OCI-LY7 (cell line): ENCODE measurements at places on chromosomes 13 and 19. TPM values are rescaled to one million over a fixed set of nuclear protein-coding genes. Genes with fewer than 3 reads are reported as not detected.

DNA sequence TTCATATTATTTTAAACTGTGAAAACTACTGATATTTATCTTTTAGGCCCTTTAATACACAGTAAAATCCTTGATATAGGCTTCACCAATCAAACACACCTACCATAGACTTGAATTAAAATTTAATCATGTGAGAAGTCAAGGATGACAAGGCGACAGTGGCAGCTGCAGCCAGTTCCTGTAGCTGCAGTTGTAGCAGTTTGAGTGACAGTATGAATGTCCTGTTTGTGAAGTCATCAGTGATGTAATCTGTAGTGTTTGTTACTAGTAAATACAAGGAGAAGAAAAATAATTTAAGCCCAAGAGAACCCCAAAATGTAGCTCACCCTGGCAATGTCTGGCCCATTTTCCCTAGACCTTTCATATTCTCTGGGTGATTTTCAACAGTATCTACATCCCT lies 897.0 kb downstream of the SLITRK6 start:
- peak; percentile 83 for DNase-seq

GRCh38 chr13:72430923-72431322 lies 296.5 kb downstream of the MZT1 start:
- no peak for DNase-seq

Gene PGLYRP1
- not detected in 2 replicates for total RNA-seq

Gene SYNE4
- total RNA-seq, result 3.1 and 4.5 TPM in 2 replicates

Gene PSG11
- not detected in 2 replicates for total RNA-seq

GRCh38 chr19:4113398-4114088 lies 10.4 kb downstream of the MAP2K2 start:
- no peak for DNase-seq

DNA sequence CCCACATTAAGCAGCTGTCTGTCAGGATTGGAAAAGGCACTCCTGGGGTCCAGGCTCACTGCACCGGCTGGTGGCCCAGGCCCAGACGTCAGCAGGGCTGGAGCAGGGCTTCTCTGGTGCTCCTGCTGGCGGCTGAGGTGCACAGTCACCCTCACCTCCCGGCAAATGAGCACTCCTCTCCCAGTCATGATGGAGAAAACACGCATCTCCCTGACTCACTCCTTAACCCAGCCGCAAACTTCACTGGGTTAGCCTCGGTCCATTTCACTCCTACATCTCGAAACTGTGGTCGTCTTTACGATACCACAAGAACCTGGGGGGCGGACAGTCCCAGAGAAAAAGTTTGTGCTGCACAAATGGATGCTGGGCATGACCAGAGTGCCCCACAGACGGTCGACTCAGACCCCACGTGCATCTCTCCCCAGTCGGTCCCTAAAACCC lies 3.3 kb upstream of the RASA3 start:
- DNase-seq, result no peak

DNA sequence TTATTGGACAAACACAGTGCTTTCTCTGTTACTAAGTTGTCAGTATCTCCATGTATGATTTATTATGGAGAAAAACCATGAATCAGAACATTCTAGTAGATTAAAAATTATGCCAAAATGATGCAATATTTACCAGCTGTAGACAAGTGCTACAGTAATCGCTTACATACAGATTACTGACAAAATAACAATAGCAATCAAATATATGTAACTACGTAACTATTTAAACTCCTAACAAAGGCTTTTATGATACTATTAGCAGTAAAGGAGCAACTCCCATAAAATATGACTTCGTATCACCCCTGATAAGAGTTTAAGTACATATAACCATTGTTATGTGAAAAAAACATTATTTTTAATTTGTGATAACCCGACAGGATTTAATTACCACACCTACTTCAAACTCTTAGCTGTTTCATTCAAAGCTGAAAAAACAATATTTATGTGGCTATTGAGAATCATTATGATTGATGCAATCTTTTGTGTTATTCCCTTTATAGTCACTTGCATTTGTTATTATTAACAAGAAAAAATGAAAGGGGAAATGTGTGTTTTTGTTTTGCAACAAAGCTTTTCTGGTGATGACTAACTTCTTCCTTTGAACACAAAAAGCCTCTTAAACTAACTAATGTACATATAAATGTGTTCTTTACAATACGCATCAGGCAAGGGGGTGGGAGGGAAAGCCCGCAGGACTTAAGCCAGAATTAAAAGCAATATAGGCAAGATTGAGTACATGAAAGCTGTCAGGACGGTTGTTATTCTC lies 147.4 kb downstream of the ABCC4 start:
- DNase-seq, result no peak

DNA sequence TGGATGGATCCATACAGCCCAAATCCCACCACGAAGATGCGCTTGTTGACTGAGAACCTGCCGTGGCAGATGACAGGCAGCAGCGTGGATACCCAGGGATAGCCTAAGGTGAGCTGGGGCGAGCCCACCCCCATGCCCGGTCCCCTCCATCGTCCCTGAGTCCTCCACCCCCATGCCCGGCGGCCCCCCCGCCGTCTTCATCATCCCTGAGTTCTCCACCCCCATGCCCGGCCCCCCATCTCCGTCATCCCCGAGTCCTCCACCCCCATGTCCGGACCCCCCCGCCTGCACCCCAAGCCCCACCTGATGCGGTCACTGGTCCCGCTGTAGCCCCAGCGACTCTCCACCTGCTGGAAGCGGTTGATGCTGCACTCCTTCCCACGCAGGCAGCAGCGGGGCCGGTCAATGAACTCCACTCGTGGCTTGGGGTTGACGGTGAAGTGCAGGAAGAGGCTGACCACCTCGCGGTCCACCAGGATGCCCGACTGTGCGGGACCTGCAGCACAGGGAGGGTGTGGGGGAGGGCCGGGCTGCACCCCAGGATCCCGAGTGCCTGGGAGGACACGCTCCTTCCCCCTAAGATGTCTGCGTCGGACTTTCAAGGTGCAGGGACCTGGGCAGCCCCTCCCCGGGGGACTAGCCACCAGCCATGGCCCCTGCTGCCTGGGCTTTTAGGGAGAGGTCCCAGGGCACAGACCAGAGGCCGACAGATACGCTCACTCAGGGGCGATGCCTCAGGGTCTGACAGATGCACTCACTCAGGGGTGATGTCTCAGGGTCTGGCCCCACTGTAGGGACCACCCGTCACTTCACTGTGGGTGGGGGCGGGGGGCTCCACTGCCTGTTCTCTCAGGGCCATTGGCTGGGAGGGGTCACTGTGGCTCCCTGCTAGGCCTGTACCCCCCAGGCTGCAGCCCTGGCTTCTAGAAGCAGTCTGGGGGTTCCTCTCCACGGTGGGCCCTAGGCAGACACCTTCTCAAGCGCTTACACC lies 28.0 kb downstream of the BTBD2 start:
- no peak for DNase-seq

Gene PTPRS
- total RNA-seq, result 76.6 and 88.7 TPM in 2 replicates

- no peak for DNase-seq
Observed at GRCh38 chr13:45219938-45220375, 19.1 kb upstream of the KCTD4 start.

GRCh38 chr19:3692141-3693024 lies 7.9 kb downstream of the PIP5K1C start:
- DNase-seq, result peak; percentile 19

DNA sequence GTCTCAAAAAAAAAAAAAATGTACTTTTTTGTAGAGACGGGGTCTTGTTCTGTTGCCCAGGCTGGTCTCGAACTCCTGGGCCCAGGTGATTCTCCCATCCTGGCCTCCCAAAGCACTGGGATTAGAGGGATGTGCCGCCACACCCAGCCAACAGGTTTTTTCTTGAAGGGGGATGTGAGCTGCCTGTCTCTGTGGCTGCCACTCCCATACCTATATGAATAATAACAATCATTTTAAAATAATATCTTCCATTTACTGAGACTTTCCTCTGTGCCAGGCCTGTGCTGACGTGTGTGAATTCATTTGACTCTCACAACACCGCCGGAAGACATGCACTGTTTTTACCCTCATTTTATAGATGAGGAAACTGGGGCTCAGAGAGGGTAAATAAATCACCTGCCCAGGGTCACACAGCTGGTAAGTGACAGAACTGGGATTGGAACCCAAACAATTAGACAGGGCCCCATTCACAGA lies 7.2 kb upstream of the BCL3 start:
- peak; percentile 34 for DNase-seq

DNA sequence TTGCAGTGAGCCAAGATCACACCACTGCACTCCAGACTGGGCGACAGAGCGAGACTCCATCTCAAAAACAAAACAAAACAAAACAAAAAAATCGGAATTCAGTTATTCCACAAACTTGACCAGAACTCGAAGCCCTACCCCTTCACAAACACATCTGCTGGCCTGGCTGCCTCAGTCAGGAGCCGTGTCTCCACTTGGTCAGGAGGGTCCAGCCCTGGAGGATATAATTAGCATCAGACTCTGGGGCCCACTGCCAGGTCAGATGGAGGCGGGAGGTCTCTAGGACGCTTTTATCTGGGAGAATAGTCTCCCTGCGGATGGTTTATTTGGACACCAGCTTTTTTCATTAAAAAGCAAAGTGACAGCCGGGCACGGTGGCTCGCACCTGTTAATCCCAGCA lies 8.0 kb downstream of the ELL start:
- no peak for DNase-seq

DNA sequence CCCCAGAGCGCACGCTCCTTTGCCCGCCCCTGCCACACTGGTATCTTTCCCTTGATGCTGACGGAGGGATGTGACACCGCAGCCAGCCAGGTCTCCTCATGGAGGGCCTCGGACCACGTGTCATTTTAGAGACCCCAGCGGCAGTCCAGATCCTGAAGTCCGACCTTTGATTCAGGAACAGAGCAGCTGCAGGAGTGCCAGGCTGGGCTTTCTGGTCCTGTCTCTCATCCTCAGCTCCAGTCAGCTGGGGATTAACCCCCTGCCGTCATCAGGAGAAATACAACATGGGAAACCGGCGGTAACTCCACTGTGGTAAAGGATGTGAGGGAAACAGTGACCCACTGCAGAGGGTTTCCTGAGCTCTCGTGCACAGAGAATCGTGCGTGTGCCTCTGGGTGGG lies 140.6 kb downstream of the SIPA1L3 start:
- no peak for DNase-seq

Gene EXOC3L2
- total RNA-seq, result not detected in 2 replicates

DNA sequence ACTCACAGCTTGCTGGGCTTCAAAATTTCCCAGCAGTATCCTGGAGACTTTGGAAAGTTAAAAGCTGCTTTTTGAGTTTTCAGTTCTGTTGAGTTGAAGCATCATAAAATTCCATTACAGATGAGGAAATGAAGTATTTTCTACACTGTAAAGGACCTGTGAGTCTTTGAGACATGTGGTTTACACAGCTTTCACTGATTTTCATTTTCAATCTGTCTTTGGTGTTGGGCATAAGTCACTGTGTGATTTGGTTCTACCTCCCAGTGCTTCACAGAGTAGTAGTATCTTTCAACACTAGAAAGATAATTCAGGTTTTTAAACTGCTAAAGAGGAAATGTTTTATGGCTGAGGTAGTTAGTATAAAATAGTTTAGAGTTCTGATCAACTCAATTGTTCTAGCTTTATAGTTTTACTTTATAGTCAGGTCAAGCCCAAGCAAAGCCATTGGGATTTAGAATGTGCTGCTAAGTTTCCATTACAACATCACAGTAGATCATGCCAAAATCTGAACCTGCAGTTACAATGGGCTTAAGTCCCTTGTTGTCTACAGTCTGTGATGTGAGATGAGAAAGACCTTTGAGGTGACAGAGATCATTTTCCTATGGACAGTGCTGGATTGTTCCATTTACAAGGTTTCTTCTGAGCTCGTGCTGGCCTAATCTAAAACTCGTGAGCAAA lies 161.6 kb downstream of the FLT1 start:
- DNase-seq, result no peak

DNA sequence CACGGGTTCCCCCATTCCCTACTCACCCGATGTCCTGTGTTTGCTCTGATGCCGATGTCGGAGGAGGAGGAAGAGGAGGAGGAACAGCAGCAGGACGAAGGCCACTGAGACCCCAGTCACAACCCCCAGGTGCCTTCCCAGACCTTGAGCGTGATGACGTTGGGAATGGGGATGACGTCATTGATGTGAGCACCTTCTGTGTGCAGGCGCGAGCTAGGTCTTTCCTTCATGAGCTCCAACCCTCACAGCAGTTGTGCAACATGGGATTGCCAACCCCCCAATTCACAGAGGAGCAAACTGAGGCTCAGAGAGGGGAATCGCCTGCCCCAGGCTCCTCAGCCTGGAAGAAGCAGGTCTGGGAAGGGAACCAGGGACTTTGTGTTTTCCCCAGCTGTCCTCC lies 4.2 kb downstream of the LILRB5 start:
- no peak for DNase-seq

DNA sequence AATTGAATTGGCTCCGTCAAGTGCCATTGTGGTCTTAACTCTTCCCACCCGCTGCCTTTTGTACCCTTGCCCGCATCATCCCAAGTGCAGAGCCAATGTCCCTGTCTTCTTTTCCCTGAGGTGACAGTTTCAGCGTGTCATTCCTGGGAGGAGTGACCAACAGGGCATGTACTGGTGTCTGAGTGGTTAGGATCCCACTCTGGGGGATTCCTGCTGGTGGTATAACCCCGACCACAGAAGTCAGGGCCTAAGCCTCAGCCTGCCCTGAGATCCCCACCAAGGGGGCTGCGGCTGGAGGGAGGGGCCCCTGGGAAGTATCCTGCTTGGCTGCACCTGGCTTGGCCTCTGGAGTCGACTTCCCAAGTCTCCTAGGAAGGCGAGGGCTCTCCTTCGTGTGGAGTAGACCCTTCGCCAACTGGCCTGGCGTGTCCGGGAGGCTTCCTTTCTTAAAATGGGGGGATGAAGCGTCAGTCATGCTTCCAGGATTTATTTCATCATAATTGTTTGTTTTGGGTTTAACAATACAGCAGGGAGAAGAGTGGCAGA lies 40.6 kb downstream of the NFIX start:
- no peak for DNase-seq

DNA sequence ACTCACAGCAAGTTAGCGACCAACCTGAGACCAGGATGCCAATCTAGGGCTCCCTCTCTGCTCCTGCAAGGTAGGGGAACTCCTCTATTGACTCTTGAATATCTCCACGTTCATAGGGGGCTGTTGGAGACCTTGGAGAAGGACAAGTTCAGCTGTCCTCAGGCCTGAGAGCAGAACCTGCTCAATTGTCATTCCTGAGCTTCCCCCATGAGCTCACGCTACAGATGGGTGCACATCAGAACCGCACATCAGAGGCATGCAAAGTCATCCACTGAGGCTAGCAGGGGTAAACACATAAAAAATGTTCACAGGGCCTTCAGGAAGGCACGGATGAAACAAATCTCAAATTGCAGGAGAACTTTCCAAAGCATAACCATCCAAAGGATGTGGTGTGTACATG lies 168.8 kb upstream of the ZNF507 start:
- no peak for DNase-seq

Gene TTC9B
- total RNA-seq, result not detected in 2 replicates

DNA sequence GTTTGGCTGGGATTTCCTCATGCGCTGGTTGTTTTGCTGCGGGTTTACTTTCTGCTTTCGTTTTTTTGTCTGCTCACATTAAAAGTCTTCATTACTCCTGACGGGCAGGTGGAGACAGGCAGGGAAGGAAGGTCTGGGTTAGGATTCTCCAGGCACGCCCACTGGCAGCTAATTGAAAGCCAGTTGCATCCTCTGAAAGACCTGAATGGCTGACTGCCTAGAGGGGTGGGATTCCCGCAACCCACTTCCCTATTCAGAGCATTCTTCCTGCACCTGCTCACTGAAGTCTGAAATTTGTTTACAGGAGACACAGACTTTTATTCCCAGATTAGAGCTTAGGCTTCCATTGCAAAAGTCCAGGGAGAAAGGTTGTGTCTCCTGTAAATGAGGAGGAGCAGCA lies 172.0 kb downstream of the UQCRFS1 start:
- DNase-seq, result no peak

Gene CGB3
- not detected in 2 replicates for total RNA-seq

Gene AP2A1
- 46.9 and 50.4 TPM in 2 replicates for total RNA-seq

Gene ZNF737
- total RNA-seq, result 20.4 and 25.7 TPM in 2 replicates

- no peak for DNase-seq
Observed at GRCh38 chr13:40094056-40094455, 438.6 kb downstream of the COG6 start.
